ENCODE measurements at places on chromosomes 16 and 17. TPM values are rescaled to one million over a fixed set of nuclear protein-coding genes. Genes with fewer than 3 reads are reported as not detected.

GRCh38 chr16:1494129-1494640, 1.0 kb downstream of the TELO2 start:
- peak; percentile 49 for DNase-seq

The PIP4K2B gene
- total RNA-seq, result 14.1 TPM

The WIPF2 gene
- 53.6 TPM for total RNA-seq

The RND2 gene
- 1.1 TPM for total RNA-seq

- DNase-seq, result peak; percentile 22
Measured at GRCh38 chr16:10599626-10600025, 19.2 kb upstream of the EMP2 start.

- no peak for DNase-seq
Measured at GRCh38 chr17:34384271-34384670, 21.2 kb upstream of the CCL1 start.

DNA sequence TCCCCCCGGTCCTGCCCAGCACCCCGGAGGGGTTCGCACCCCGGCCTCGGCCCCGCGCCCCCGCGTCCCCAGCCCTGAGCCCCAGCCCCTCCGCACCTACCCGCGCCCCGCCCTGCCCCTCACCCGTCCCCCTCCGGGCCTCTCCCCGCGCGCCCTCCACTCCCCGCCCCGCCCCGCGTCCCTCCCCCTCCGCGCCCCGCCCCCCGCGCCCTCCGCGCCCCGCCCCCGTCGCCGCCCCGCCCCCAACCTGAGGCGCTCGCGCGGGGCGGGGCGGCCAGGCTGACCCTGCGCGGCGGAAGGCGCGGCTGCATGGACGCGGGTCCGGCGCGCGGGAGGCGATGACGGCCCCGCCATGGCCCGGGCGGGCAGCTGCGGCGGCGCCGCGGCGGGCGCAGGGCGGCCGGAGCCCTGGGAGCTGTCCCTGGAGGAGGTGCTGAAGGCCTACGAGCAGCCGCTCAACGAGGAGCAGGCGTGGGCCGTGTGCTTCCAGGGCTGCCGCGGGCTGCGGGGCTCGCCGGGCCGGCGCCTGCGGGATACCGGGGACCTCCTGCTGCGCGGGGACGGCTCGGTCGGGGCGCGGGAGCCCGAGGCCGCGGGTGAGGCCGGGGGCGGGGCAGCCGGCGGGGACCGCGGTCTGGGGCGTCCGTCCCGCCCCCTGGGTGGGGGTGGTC, at the start of gene SPIRE2:
TSS of gene SPIRE2 (plus strand) at position 277 of the 671 bp plus-strand sequence. CDS start at position 353, 76 bp downstream.
- DNase-seq, result peak; percentile 79

- no peak for DNase-seq
Measured at GRCh38 chr16:78402833-78403232, 303.4 kb downstream of the WWOX start.

GRCh38 chr16:1049976-1050247, 22.6 kb upstream of the SSTR5 start:
- no peak for DNase-seq

The SCARF1 gene
- total RNA-seq, result 10.1 TPM

The MEIOB gene
- total RNA-seq, result not detected

- peak; percentile 10 for DNase-seq
Measured at GRCh38 chr17:57810721-57811637, 38.9 kb downstream of the MRPS23 start.

GRCh38 chr16:66205287-66206231, 160.9 kb upstream of the CDH5 start:
- no peak for DNase-seq

The KRT20 gene
- 1,967 TPM for total RNA-seq

The RNF135 gene
- 19.2 TPM for total RNA-seq

DNA sequence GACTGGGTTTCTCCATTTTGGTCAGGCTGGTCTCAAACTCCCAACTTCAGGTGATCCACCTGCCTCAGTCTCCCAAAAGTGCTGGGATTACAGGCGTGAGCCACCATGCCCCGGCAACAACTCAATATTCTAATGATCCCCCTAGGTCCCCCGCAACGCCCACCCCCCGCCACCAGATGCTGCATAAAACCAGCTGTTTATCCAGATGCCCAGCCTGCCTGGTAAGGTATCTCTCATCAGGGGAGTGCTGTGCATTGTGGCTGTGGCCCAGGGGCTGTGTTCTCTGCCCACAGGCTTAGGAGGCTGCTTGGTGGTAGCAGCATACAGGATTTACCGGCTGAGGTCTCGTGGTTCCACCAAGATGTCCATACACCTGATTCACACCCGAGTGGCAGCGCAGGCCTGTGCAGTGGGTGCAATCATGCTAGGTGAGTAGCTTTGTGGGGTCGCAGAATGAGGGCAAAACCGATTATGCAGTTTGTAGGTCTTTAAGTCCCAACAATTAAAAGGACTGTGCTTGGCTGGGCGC, 1.3 kb downstream of the HIGD1B start:
- DNase-seq, result no peak

The GNAO1 gene
- 14.1 TPM for total RNA-seq

GRCh38 chr17:11928436-11928835, 68.8 kb downstream of the ZNF18 start:
- no peak for DNase-seq

DNA sequence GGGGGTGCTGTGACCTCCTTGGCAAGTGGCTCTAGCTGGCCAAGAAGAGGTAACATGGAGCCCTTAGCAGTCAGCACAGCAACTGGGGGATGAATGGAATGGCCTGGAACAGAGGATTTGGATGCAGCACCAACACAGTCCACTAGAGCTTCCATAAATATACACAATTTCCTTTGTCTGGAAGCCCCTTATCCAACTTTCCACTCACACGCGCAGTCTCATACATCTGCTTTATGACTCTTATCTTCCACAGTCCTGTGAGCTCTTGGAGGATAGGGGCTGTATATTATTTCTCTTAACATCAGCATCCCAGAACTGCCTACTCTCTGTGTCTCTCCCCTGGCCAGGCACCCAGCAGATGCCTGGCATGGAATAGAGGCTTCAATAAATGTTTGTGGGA, 235.6 kb upstream of the MAF start:
- no peak for DNase-seq

The BEAN1 gene
- not detected for total RNA-seq

- DNase-seq, result no peak
Measured at GRCh38 chr17:19264681-19265080, 27.5 kb downstream of the EPN2 start.

- peak; percentile 39 for DNase-seq
Measured at GRCh38 chr16:46658925-46659324, 30.1 kb downstream of the VPS35 start.

DNA sequence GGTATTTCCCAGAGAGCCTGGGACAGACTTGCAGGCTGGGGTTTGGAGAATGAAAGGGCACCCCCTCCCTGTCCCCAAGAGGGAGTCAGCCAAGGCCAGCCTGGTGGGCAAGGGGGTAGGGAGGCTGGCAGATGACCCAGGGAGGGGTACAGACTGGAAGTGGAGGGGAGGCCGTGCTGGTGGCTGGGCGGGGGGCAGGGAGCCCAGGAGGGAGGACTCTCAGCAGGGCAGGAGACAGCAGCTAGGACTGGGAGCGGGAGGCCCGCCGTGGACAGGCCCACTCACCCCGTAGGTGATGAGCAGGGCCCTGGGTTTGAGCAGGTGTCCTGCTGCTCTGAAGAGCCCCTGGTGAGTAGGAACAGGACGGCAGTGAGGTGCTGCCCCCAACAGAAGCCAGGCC, 1.1 kb downstream of the METTL26 start:
- no peak for DNase-seq

DNA sequence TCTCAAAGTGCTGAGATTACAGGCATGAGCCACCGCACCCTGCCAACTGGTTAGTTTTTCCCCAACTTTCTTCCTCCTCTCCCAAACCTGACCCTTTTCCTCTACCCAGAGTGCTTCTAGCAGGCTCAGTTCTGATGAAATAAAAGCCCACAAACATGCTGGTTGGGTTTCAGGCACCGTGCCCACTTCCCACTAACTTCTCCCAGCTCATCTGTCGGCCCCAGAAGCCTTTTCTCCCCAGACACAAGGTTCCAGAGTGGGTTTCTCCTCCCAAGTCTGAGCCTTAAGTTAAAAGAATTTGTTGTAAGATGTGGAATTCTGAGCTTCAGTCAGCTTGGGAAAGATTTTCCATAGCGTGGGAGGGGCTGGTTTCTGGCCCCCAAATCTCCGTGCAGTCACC, 11.5 kb upstream of the SCN4A start:
- no peak for DNase-seq

The C16orf86 gene
- total RNA-seq, result 0.92 TPM

- no peak for DNase-seq
Measured at GRCh38 chr17:57293077-57293476, 36.8 kb downstream of the MSI2 start.

- DNase-seq, result no peak
Measured at GRCh38 chr16:79380995-79381602, 219.4 kb downstream of the MAF start.

DNA sequence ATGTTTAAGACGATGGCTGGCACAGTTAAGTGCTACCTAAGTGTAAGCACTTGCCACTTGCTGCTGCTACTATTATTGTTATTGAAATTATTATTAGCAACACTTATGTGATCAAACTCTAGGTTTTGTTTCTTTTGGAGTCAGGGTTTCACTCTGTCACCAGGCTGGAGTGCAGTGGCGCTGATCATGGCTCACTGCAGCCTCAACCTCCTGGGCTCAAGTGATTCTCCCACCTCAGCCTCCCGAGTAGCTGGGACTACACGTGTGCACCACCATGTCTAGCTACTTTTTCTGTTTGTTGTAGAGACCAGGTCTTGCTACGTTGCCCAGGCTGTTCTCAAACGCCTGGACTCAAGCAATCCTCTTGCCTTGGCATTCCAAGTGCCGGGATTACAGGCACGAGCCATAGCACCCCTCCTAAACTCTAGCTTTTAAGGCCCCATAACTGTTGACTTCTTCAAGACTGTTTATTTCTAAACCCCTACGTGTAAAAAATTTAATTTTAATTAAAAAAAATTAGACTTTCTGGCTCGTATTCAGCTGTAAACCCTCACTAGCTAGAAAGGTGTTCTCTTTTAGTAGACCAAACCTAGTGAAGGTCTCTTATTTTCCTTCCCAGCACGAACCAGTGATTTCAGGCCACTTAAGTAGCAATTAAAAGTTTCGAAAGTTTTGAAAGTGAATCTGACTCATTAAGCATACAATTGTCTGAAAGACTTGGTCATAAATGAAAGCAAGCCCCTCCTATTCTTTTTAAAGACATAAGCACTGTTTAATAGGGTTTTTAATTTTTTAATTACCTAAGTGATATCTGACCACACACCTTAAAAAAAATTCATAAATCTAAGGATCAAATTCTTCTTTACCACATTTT, 11.7 kb upstream of the SCNN1B start:
- no peak for DNase-seq

The ASB16 gene
- not detected for total RNA-seq

GRCh38 chr16:83624429-83625120, 183.2 kb upstream of the HSBP1 start:
- no peak for DNase-seq

- DNase-seq, result no peak
Measured at GRCh38 chr17:83071966-83072562, 7.3 kb upstream of the METRNL start.

- no peak for DNase-seq
Measured at GRCh38 chr17:75737133-75737962, 16.1 kb downstream of the ITGB4 start.

GRCh38 chr16:87342504-87342903, 25.3 kb upstream of the C16orf95 start:
- DNase-seq, result no peak

DNA sequence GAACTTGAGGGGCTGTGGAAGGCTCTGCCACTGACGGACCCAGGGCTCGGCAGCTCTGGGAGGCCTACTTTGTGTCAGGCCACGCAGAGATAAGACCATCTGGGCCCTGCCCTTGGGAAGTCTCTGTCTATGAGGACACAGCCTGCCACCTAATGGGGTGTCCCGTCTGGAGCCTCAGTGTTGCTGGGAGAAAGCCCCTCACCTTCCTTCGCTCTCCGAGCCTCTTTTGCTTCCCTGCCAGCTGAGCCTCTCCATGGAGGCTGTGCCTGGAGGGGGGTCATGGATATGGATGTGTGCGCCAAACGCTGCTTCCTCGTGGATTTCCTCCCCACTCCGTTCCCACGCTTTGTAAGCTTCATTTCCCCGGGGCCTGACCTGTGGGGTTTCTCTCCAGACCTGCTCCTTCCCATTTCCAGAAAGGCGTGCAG, 228.8 kb downstream of the SEC14L1 start:
- DNase-seq, result no peak

The CCDC40 gene
- 2.1 TPM for total RNA-seq

The EIF5A gene
- 330 TPM for total RNA-seq

GRCh38 chr17:15171167-15172047, 93.7 kb downstream of the PMP22 start:
- no peak for DNase-seq

DNA sequence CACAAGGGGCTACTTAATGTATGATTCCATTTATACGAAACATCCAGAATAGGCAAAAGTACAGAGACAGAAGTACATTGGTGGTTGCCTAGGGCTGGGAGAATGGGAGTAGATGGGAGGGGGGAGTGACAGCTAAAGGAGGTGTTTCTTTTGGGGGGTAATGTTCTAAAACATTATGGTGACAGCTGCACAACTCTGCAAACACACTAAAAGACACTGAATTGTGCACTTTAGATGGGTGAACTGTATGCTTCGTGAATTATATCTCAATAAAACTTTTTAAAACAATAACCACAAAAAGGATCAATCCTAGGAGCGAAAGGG, 661 bp downstream of the LYRM9 start:
- DNase-seq, result no peak

DNA sequence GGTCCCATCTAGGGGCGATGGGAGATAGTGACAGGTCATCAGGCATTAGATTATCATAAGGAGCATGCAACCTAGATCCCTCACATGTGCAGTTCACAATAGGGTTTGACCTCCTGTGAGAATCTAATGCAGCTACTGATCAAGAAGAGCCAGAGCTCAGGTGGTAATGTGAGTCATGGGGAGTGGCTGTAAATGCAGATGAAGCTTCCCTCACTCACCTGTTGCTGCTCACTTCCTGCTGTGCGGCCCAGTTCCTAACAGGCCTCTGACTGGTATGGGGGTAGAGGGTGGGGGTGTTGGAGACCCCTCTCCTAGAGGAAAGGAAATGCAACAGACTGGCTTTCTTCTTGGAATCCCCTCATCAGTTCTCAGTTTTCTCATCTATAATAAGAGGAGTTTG, 131.4 kb downstream of the CA10 start:
- no peak for DNase-seq

The TBC1D3 gene
- total RNA-seq, result not detected

- DNase-seq, result no peak
Measured at GRCh38 chr16:64292953-64293352, 828.9 kb downstream of the CDH11 start.

DNA sequence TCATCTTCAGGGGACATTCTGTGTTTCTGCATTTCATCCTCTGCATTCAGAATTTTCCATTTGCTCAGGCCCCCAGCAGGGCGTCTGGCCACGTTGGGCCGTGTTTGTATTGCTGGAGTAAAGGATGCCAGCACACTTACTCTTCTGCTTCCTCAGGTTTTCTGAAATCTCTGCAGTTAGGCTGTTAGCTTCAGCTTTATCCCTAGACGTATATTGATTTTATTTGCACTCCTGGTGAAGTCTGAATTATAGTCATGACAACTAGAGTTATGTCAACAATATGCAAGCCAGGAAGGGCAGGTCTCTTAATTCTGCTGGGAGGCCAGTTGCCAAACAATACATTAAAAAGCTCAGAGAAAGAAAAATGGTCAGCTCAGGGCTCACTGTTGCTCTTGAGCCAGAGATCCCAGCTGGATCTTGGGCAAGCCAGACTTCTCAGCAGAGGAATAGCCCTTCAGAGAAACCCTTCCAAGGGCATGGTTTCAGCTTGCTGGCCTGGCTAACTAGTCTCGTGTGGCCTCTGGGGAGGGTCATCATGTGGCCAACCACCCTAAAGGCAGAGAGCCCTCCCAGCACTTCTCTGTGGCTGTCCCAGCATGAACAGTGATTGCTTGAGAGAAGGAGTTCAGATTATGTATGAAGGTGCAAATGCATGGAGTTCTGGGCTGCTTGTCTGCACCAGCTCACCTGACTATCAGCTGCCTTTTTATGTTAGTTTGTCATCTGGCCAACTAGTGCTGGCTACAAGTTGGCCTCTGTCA, 110.2 kb upstream of the CACNG5 start:
- DNase-seq, result no peak

Measured in left colon (tissue), 2 donors.